ENCODE measurements at places on chromosomes 5 and 9.

DNA sequence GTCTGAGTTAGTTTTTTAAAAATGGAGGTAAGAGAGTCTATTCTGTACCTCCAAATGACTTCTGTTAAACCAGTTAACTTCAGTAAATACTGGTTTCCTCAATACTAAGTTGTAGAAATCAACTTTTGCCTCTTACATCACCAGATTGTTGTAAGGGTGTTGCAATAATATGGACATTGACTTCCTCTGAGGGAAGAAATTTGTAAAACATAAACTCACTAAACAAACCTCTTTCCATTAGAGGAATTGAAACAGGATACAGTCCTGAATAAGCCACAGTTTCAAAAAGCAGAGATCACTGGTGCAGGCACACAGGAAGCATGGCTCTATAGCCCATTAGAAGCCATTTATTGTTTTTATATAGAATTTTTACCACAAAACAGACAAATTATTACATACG, 32.7 kb upstream of the SLCO6A1 start:
- no peak for DNase-seq

- no peak for DNase-seq
Observed at GRCh38 chr9:4490705-4491625, 697 bp downstream of the SLC1A1 start.

DNA sequence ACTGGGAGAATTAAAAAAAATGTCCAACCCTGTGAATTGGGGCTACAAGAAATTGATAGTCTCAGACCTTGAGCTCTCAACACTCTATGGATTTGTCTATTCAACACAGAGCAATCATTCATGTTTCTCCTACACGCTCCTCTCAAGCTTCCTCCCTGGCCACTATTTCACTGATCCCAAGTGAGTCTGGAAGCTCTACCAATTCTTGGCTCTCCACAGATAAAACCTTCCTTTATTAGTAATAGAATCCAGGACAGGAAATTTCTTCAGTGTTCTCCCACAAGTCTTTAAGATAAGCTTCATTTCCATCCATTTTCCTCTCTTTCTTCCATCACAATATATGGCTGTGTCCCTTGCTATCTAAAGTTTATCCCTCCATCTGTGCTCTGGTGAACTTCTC, 215.1 kb upstream of the PAPPA start:
- no peak for DNase-seq

DNA sequence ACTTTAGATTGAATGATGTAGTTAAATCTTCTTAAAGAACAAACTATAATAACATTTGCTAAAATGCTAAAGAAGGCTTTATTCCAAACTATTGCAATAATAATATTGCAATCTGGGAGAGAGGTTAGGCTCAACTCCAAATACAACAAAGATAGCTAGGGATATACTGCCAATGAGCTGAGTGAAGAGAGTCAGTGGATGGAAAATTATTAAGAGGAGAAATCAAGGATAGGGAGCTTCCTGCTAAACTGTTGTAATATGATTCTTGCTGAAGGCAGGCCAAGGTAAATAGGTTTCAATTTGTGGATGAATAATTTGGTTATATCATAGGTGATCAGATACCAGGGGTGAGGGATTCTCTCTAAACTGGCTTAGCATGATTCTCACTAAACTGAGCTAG, 1651.5 kb downstream of the EFNA5 start:
- DNase-seq: no peak

- no peak for DNase-seq
Observed at GRCh38 chr5:33369485-33370465, 71.0 kb upstream of the TARS1 start.

DNA sequence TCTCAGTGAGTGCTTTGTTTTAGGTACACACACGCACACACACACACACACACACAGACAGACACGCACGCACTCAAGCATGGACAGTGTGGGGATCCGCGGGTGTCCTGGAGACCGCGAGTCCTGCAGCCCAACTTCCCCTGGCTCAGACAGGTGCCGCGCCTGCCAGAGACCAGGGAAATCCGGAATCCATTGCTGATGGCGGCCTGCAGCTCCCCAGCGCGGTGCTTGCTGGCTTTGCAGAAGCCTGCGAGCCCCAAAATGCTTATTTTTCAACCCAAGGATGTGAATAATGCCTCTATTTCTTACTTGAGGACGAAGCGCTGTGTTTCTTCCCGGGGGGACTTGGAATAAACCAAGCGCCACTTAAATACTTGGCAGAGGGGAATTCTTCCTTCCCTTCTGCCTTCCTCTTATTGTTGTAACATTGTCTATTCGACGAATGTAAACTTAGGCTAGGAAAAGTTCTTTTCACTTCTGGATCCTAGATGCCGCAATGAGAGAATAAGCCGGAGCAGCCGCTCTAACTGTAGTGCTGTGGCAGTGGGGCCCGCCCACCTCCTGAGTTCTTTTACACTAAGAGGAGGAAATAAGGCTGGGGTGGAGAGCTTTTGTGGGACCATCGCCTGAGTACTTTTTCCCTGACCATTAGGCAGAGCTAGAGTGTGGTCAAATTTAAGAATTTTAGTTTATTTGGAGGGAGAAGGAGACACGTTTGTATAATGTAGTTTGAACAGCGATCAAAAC, 802 bp downstream of the ITGA2 start:
- DNase-seq: no peak

GRCh38 chr9:70000469-70000868, 43.2 kb upstream of the MAMDC2 start:
- DNase-seq: no peak

DNA sequence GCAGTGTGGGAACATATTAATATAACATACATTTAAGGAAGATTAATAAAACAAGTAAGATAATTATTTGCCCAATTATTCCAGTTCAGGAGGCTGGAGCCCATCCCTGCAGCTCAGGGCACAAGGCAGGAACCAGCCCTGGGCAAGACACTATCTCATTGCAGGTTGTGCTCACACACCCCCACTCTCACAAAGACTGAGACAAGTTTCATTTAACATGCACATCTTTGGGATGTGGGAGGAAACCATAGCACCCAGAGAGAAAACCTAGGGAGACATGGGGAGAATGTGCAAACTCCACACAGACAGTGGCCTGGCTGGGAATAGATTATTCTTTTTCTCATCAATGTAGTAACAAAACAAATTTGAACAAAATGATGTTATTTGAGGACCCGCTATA, 279.1 kb downstream of the MCTP1 start:
- no peak for DNase-seq

- no peak for DNase-seq
Observed at GRCh38 chr5:78221964-78222451, 72.5 kb downstream of the AP3B1 start.

- DNase-seq: no peak
Observed at GRCh38 chr5:56129288-56129687, 103.8 kb downstream of the ANKRD55 start.

DNA sequence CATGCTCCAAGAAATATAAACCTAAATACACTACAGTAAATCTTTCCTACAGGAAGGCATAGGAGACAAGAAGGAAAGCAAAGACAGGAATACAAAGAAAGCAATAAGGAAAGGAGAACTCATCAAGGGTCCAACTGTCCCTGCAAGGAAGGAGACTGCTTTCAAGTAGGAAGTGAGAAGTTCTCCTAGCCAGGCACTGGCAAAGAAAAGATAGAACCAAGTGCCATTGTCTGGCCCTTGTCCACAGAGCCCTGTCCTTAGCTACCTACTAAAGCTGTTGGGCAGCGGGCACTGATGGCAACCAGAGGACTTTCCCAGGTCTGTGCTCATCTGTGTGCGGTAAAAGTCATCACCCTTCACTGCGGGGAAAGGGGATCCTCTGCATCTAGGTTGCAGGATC, 108.2 kb downstream of the KLHL3 start:
- DNase-seq: no peak

DNA sequence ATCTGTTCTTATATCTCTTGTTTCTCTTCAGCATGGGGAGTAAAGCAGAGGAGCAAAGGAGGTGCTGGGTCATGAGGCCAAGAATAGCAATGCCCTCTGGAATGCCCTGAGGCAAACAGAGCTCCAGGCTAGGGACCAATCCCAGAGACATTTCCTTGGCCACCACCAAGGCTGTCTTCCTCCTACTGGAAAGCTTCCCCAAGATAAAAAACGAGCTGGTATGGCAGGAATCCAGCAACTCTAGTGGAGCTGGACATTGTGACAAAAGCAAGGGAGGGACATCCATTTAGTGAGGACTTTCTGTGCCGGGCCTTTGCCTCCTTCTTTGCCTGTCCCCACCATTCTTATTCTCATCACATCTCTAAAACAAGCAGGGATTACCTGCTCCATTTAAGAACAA, 161.6 kb downstream of the ASTN2 start:
- DNase-seq: no peak
